CD4-positive, alpha-beta T cell treated with Interferon alpha-2 for 1 hour (primary cell): ENCODE measurements at places on chromosomes 16 and 17.
A peak's percentile ranks its signal among the peaks of the same experiment; 100 is the strongest.

GRCh38 chr16:5415123-5415522 is 317.5 kb upstream of the EEF2KMT start:
- no peak for DNase-seq

GRCh38 chr17:2017274-2017941 is 7.7 kb downstream of the RTN4RL1 start:
- no peak for DNase-seq

GRCh38 chr16:10090816-10091215 is 91.4 kb downstream of the GRIN2A start:
- DNase-seq, result no peak

DNA sequence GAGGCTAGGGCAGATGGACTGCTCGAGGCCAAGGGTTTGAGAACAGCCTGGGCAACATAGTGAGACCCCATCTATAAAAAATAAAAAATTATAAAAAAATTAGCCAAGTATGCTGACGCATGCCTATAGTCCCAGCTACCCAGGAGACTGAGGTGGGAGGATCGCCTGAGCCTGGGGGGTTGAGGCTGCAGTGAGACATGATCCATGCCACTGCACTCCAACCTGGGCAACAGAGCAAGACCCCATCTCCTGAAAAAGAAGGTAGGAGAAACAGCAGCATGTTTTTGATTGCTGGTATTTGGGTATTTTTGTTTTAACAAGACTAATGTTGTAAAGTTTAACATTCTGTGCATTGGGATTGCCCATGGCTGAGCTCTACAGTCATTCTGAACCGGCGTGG is 8.9 kb upstream of the DDX19A start:
- DNase-seq, result no peak

GRCh38 chr17:28718333-28719020 is 809 bp upstream of the RAB34 start:
- no peak for DNase-seq

DNA sequence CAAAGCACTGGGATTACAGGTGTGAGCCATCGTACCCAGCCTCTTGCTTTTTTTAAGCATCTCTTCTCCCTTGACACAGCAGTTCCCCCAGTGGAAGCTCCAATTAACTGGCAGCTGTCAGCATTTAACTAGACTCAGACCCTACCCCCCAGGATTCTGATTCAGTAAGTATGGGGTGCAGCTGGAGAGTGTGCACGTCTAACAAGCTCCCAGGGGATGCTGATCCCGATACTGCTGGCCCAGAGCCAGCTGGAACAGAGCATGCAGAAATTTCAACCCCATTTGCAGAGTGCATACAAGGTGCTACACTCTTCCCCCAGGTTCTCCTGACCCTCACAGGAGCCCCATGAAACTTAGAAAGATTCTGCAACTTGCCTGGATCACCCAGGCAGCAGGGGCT is 27.7 kb upstream of the BCO1 start:
- DNase-seq, result no peak

DNA sequence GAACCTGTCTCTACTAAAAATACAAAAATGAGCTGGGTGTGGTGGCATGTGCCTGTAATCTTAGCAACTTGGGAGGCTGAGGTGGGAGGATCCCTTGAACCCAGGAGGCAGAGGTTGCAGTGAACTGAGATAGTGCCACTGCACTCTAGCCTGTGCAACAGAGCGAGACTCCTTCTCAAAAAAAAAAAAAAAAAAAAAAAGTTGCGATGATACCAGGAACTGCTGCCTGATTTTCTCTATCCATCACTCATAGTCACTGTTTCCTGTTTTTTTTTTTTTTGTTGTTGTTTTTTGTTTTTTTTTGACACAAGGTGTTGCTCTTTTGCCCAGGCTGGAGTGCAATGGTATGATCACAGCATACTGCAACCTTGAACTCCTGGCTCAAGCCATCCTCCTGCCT is 59.2 kb downstream of the ABCC1 start:
- no peak for DNase-seq

DNA sequence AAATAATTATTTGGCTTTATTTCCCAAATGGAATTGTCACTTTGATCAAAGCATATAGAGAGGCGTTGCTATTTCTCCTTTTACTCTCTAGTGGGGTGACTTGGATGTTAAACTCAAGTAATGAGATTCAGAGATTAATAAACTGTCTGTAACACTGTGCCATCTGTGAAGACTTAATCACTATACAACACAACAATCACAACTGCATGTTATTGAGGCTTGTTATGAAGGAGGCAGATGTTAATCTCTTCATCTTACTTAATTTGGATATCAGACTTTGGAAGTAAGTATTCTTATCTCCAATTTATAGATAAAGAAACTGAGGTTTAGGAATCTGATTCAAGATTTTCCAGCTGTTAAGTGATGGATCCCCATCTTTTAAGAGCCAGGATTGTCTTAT is 132.5 kb downstream of the CNTNAP4 start:
- DNase-seq, result no peak

DNA sequence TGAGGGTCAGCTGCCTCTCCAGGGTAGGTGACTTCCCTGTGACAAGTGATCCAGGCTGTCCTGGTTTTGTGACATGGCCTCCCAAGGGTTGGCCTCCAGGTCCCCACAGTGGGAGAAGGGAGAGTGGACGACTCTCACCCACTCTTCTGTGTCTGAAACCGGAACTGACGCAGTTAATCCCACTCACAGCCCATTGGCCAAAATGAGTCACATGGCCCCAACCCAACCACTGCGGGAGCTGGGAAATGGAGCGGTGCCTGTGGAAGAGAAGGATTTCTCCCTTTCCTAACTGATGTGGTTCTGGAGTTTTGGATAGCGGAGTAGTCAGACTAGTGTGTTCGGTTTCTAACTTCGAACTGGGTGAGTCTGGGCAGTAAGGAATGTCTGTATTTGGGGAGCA is 79.4 kb downstream of the ABCC6 start:
- DNase-seq, result no peak

DNA sequence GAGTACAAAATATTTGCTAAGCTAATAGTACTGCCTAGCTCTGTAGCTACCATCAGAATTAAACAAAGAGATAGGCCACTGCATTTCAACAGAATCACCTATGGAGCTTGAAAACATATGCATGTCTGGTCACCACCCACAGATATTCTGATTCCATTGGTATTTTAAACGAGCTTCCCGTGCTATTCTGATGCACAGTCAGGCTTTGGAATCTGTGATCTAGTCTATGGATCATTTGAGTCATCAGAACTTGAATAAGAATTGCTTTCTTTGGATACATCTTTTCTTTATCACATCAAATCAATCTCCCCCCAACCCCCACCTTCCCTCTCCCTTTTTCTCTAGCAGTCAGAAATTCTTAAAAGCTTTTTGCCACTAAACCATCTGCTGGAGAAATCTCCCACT is 124.7 kb downstream of the NPIPB5 start:
- DNase-seq, result no peak

DNA sequence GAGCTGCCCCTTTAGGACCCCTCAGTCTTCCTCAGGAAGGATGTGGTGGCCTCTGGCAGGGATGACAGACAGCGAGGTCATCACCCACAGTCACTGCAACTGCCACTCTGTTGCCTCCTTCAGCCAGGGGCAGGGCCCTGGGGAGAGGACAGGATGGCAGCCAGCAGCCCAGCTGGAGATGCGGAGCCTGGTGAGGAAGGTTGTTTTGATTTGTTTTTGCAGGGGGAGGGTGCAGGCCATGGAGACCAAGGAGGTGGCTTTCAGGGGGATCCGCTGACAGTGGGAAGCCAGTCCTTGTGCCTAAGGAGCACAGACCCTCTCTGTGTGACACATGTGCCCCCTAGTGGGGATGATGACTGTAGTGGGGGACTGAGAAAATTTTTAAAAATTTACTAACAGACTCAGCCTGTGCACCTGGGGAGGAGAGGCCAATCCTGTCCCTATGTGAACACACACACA is 7.4 kb downstream of the PRCD start:
- DNase-seq, result peak; percentile 68

- DNase-seq, result no peak
Measured at GRCh38 chr16:64773638-64774037, 348.2 kb downstream of the CDH11 start.

- no peak for DNase-seq
Measured at GRCh38 chr16:56896244-56896643, 31.2 kb downstream of the SLC12A3 start.

DNA sequence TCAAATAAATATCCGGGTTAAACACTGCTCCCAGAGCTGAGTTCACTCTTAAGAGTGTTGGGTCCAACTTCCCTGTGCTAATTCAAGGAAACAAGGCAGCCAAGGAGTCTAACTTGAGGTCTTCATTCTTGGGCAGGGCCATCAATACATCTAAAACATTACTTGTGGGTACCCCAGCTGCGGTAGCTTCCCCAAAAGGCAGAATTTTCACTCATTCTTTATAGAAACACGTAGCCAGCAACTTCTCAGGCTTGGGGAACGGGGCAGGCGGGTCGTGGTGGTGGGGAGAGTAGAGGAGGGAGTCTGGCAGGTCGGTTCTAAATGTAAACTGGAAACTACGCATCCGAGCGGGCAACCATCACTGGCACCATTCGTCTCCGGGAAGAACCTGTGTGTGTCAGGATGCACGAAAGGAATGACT is 666 bp upstream of the METTL9 start:
- DNase-seq, result no peak

DNA sequence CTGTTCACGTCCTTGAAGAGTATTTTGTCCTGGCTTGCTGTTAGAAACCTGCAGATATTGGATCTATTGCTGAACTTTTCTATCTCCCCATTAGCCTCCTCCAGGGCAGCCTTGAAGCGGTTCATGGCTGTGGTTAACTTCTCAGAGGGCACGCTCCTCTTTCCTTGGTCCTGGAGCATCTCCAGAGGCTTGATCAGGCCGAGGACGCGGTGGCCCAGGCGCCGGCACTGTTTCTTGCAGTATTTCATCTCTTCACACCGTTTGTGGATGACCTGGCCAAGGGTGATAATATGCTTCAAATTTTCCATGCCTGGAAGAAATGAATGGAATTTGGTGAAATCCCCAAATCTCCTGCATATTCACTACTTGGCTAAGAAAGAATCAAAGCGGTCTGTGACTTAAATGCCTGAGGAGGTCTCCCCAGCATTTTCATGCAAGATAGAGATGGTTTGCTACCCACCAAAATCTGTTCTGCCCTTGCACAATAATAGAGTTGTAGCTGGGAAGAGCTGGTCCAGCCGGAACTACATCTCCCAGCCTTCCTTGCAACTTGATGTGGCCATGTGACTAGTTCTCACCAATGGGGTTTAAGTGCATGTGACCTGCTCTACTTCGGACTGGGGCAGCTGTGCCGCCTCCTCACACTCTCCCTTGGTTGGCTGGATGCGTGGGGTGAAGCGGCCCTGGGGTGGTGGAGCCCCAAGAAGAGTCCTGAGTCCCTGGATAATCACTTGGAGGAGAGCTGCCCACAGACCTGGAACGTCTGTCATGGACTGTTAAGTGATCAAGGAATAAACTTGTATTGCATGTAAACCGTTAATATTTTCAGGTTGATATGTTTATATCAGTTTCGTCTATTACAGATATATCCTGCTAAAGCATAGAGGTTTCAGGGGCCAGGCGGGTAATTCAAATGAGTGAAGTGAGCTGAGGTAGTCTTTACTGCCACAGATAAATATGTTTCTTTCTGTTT is 4.9 kb downstream of the MLKL start:
- DNase-seq, result peak; percentile 81

GRCh38 chr16:81632392-81633146 is 146.5 kb upstream of the PLCG2 start:
- DNase-seq, result peak; percentile 80

GRCh38 chr16:80806927-80807340 is 2.5 kb upstream of the CDYL2 start:
- DNase-seq, result peak; percentile 26

DNA sequence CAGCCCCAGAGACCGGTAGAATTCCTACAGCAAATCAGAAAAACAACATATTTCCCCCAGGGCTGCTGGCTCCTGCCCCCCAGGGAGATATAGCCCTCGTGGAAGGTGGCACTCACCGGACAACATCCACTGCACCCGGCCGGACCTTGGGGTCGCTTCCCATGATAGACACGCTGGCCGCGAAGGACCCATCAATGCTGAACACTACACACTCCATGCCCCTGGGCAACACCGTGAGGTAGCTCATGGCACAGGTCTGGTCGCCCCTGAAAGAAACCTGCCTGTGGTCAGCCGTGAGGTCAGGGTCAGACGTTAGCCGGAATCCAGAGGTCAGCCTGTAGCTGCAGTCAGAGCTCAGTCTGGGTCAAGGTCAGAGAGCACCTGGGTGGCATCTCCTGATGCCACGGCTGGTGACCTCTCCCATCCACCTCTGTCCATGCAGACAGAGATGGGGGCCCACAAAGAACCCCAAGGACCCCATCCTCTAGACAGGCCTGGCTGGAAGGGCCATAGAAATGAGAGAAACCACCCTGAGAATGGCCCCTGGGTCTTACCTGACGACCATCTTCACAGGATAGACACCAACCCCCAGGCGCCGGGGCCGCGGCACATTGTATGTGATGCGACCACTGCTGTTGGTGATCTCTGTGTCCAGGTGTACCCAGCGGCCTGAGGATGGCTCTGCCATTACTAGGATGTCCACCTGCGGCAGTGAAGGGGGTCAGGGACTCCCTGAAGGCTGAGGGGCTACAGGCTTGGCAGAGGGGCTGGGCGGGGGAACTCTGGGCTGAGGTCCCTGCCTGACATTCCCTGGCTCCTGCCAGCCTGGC is 19.6 kb downstream of the PIMREG start:
- DNase-seq, result no peak

DNA sequence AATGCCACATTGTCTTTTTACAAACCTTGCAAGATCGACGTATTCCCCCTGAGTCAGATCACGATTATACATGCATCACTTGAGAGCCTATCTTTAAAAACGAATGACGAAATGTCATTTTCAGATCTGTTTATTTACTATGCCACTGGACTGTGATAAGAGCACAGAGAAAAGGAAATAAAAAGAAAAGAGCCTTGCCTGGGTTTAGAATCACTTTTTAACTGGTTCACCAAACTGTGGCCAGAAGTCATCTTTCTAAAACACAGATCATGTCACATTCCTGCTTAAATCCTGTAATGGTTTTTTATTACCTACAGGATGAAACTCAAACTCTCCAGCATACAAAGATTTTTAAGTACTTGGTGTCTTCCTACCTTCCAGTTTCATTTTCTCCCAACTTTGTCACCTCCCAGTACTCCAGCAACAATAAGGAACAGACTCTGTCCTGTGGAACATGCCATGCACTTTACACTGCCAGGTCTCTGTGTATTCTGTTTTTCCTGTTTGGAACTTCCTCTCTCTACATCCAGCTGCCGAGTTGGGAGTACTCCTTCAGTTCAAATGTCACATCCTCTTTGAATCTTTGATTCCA is 91.5 kb downstream of the SNX11 start:
- DNase-seq, result no peak

GRCh38 chr17:28623696-28624095 is 9.7 kb upstream of the RSKR start:
- no peak for DNase-seq

- peak; percentile 15 for DNase-seq
Measured at GRCh38 chr17:63440127-63440769, 5.9 kb downstream of the CYB561 start.

GRCh38 chr17:81566461-81567126 is 14.4 kb upstream of the FAAP100 start:
- DNase-seq, result no peak
